Brain (organoid and tissue), 16 donors: ENCODE measurements at places on chromosomes 6 and 20. TPM values are rescaled to one million over a fixed set of nuclear protein-coding genes. Genes with fewer than 3 reads are reported as not detected.

Gene SIRPB1
- 2.5 TPM for polyA plus RNA-seq

Gene FAM162B
- 1.8 TPM for polyA plus RNA-seq

Gene PI16
- 9.0 TPM for polyA plus RNA-seq

Gene ASIP
- not detected for polyA plus RNA-seq

Gene CLIC1
- 424 TPM for polyA plus RNA-seq

Gene B3GAT2
- 3.6 TPM for polyA plus RNA-seq

Gene UBE2C
- polyA plus RNA-seq = 383 TPM

Gene WTAP
- 65.7 TPM for polyA plus RNA-seq

Gene ETV7
- polyA plus RNA-seq = 1.2 TPM

Gene STX11
- 0.44 TPM for polyA plus RNA-seq

Gene MAK
- polyA plus RNA-seq = 0.37 TPM

Gene MEI4
- polyA plus RNA-seq = not detected
